ENCODE measurements at places on chromosomes 6 and 20.

- no peak for DNase-seq
These were observed at the start of gene FAXC for GRCh38 chr6:99349171-99350141. Gene FAXC, minus strand, starts transcription at chr6:99349674. Its CDS starts 302 bp downstream, at chr6:99349372.

- DNase-seq = no peak
These were observed 30.5 kb upstream of the TGM2 start for GRCh38 chr20:38195521-38195920.

DNA sequence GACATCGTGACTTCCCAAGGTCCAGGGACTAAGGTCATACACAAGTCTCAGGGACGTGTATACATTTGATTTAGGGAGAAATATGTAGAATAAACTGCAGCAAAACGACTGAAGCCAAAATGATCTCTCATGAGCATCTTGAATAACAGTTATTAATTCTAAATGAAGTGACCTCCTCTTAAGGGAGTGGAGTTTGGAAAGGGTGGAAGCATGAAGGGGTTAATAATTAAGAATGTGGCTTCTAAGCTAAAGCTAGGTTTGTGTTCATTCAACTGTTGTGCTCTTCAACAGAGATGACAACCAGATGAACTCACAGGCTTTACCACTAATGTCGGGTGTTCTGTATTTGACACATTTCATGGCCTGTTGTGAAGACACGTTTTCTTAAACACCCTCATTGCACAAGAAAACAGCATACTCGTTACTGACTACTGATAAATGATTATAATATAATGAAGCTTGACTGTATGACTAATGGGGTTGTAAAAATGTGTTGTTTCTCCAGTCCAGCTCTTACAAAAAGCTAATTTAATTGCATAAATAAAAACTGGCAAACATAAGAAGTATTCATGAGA, 1.5 kb downstream of the PPP1R14C start:
- no peak for DNase-seq

DNA sequence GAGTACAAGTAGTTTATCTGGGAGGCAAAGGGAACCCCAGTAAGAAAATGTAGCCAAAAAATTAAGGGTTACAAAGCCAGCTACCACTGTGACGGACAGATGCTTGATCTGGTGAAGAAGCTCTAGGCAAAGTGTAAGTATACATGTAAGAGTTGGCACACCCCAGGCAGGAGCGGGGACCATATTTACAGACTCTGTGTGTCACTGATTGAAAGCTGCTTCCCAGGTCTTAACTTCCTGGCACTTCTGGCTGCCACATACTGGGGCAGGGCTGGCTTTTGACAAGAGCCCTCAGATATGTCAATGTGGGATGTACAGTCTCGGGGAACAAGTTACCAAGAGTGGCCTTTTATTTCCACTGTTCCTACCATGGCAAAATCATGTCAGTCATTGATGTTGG, 48.0 kb upstream of the BCLAF1 start:
- no peak for DNase-seq

DNA sequence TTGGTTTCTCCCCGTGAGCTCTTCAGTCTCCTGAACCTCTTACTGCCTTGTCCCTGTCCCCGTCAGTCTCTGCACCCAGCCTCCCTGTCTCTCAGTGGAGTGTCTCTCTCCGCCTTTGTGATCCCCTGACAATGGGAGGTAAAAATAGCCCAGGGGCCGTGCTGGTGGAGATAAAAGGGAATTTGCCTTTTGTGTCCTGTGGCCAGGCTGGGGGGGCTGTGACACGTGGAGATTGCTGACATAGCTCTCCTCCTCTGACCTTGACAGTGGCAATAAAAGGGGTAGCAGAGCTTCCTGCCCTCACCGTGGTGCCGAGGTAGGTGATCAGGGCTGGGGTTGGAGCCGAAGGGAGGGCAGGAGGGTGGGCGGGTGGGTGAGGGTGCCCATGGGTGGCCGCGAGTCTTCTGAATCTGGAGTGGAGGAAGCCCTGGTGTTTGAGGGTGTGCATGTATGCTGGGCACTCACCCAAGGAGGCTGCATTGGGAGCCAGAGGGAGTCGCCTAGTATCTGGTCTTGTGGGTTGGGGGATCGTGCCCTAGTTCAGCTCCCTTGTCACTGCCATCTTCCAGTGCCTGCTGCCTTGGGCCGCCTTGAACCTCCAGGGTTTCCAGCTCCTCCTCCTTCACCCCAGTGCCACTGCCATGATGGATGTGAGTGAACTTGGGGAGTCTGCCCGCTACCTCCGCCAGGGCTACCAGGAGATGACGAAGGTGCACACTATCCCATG, 21.9 kb downstream of the MYH7B start:
- no peak for DNase-seq

DNA sequence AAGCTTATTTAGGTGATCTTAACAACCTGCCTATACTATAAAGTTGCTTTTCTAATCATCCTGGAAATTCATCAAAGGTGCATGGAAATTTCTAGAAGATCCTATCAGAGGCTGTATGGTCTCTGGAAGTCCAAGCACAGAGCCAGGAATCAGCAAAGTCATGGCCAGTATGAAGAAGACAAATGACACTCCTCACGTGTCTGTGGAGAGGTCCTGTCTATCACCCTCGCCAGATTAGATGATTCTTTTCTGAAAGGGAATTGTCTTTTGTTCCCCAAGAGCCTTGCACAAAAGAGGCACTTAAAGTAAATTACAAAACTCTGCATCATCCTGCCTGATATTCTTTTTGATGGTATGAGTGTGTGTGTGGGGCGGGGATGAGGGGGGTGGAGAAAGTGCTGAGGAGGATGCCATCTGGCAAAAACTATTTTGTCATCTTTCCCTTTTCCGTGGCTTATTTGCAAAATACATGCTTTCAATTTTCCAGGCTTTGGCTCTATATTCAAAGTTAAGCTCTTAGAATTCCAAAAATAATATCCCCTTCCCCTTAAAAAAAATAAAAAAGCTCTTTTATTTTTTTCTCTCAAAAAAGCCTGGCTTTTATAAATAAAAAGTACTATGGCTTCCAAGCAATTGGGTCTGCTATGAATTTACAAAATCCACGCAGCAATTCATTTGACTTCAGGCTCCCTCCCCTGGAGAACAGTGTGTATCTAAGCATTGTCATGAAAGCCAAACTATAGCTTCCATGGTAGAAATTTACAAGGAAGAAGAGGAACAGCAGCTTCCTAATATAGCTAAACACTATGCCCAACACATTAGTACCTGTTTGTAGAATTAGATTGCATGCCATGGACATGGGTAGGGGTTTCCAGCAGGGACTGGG, 185.2 kb upstream of the ARG1 start:
- DNase-seq = no peak

DNA sequence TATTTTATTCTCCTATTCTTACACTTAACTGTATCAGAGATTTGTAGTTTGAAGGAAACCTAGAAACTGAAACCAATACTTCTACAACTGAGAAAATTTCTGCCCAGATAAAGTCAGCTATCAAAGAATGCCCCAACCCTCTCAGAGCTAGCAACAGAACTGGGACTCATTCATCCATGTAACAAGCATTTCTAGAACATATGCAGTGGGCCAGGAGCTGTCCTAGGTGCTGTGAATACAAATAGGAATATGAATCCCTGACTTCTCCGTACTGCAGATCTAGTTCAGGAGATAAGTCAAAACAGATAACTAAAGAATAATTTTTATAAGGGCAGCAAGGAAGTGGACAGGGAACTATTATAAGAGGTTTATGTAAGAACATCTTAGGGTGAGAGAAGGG, 654.1 kb upstream of the NOX3 start:
- no peak for DNase-seq

DNA sequence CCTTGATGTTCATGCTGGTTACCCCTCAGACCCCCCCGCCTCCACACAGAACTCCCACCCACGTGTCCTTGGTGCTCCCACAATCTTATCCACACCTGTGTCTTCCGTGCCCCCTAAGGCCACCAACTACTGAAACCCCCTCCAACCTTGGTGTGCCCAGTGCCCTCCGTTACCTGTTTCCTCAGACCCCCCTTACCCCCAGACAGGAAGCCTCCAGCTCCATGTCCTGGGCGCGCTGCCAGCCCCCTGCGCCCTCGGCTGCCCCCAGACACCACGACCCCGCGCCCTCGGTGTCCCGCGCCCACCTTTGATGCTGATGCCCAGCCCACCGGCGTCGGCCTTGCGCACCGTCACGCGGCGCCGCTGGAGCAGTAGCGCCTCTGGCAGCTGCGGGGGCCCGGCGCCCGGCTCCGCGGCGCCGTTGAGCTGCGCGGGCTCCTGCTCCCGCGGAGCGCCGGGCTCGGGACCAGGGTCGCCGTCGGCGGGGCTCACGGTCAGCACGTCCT, 504 bp downstream of the SNTA1 start:
- no peak for DNase-seq

DNA sequence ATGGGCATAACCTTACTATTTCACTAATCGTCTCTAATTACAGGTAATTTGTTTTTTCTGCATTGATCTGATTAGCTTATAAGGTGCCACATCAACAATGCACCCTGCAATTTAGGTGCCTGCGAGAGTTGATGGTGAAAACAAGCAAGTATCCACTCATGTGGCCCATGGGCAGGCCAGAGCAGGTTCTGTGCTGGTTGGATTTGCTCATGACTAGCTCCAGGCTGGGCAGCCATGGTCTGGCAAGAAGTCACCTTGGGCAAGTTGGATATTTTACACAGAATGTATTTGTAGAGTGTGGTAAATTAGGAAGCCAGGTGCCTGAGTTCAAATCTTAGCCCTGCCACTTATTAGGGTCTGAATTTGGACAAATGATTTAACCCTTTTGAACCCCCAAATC, 25.3 kb downstream of the RAB44 start:
- no peak for DNase-seq

DNA sequence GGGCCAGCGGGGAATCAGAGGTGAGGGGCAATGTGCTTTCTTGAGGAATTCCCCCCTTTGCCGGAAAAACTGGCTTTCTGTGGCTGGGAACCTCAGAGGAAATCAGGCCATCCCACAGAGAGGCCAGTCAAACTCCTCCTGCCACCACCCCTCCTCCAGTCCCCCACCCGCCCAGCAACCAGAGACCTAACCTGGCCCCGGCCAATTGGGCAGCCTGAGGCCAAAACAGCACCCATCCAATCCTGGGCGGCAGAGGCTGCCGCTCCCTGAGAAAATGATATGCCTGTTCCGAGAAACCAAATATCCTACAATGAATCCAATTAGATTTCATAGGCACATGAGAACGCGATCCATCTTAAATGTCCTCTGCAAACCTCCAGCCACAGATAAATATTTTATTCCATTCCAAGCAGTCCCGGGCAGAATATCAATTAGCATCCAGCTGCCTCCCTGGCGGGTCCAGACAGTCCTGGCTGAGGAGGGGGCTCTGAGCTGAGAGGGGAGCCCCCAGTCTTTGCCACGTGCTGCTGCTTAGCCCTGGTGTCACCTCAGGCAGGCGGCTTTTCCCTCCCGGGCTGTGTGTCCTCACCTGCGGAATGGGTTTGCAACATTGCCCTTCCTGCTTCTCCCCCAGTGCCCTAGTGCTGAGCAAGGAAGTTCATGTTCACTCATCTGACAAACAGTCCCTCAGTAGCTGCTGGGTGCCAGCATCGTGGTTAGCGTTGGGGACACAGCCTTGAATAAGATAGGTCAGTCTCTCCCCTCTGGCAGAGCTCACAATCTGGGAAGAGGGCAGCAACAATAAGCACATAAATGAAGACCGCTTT, 95.0 kb downstream of the DLGAP4 start:
- no peak for DNase-seq

- no peak for DNase-seq
These were observed 65.2 kb upstream of the TXNDC5 start for GRCh38 chr6:7975764-7976146.

DNA sequence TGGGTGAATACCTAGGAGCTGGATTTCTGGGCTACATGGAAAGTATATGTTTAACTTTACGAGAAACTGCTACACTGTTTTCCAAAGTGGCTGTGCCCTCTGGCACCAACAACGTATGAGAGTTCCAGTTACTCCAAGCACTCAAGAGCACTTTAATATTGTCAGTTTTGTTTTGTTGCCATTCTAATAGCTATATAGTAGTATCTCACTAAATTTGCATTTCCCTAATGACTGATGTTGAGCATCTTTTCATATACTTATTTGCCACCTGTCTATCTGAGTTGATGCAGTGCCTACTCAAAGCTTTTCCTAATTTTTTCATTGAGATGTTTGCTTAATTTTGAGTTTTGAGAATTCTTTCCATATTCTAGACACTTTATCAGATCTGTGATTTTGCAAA, 76.7 kb downstream of the IYD start:
- DNase-seq = no peak

GRCh38 chr6:13985663-13986325, 61.0 kb downstream of the RNF182 start:
- DNase-seq = no peak

GRCh38 chr6:20631549-20631924, 97.3 kb downstream of the CDKAL1 start:
- DNase-seq = no peak

GRCh38 chr6:41840326-41840725, 52.8 kb downstream of the TOMM6 start:
- no peak for DNase-seq

DNA sequence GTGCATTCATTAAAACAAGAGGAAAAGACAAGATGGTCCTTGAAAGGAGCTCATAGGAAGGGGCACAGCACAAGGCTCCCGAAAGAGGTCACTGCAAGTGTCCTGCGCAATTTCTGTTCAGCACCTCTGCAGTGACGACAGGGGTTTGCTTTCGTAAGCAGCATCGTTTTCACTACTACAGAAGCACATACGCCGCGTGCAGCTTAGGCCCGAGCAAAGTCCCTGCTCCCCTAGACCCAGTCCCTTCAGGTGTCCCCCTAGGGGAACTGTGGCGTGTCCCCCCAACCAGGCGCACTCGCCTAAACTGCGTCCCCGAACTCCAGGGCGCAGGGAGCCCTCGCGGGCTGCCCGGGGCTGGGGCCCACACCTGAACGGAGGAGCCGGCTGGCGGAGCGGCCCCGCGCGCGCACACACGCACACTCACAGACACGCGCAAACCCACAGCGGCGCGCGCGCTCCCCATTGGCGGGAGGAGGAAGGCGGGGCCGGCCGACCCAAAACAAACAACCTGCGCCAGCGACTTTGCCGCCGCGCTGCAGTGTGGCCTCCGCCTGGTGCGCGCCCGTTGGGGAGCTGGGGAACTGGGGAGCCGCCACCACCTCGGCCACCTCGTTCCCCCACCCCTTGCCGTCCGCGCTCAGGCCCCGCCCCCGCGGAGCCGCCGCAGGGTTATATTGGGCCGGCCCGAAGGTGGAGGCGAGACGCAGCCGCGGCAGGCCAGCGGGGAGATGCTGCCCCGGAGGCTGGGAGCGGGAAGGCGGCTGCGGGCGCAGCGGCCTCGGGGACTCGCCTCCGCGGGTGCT, at the start of gene FOXQ1:
FOXQ1 (plus strand) TSS at position 699 of the 803 bp plus-strand sequence. CDS start 607 bp downstream, outside the sequence.
- no peak for DNase-seq

DNA sequence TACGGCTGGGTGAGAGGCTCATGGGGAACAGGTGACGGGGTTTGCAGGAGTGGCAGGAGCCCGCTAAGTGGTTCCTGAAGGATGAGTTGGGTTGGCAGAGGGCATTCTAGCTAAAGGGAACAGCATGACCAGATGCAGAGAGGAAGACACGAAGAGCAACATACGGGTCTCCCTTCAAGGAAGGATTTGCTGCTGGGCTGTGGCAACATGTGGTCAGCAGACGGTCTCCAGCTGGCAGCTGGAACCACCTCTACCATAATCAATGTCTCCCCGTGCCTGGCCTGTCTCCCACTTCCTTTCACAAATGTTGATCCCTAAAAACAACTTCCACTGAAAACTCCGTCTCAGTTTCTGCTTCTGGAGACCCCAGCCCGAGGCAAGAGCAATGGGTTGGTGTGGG, 80.6 kb upstream of the SULF2 start:
- no peak for DNase-seq
